ENCODE measurements at places on chromosomes 7 and 10.

- no peak for DNase-seq
These were observed 1277.1 kb upstream of the AUTS2 start for GRCh38 chr7:68321076-68321639.

DNA sequence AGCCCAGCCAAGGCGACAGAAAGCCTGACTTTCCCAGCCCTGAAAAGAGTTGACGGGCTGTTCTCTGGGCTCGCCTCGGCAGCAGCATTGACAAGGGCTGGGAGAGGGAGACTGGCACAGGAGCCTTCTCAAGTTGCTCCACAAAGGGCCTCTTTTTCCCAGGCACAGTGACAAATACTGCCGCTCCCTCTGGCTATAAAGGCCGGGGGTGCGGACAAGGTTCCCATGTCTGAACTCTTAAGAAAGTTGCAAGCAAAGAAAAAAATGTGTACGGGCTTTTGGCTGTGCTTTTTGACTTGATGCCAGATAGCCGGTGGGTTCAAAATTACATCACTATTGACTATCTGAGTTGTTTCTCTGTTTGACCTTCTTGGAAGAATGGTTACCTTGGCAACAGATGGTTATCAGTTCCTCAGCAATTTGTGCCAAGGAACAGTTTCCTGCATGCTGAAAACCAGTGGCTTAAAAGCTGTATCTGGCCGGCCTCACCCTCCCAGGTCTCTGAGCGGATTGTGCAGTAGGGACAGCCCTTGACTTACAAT, 115.9 kb upstream of the EEPD1 start:
- DNase-seq, result no peak

- no peak for DNase-seq
These were observed 480.5 kb upstream of the FOXK1 start for GRCh38 chr7:4201566-4201965.

GRCh38 chr7:79285756-79286155, 167.7 kb downstream of the MAGI2 start:
- DNase-seq, result no peak

DNA sequence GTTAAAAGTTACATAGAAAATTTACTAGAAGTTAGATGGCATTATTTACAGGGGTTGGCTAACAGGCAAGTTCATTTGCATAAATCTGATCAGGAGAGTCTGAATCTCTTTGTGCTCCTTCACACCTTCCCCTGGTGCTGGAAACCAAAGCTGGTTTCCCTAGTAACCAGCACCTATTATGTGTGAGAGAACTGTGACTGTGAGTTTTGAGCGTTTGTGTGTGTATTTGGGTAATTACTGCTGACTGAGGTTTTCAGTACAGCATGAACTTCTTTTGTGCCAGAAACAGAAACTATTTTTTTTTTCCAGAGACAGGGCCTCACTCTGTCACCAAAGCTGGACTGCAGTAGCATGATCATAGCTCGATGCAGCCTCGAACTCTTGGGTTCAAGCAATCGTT, 10.3 kb upstream of the IFIT1B start:
- DNase-seq, result no peak

DNA sequence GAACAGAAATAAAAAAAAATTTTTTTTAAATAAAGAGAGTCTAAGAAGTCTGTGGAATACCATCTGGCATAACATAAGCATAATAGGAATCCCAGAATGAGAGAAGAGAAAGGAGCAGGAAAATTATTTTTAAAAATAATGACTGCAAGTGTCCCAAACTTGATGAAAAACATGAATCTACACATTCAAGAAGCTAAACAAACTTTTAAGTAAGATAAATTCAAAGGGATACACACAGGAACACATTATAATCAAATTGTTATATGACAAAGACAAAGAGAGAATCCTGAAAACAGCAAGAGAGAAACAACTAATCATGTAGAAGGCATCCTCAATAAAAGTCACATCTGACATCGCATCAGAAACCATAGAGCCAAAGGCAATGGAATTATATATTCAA, 30.9 kb downstream of the SMURF1 start:
- DNase-seq, result no peak

GRCh38 chr10:58438340-58438871, 53.2 kb downstream of the TFAM start:
- DNase-seq, result no peak

- DNase-seq, result no peak
These were observed 220.6 kb downstream of the FAM107B start for GRCh38 chr10:14554091-14554490.

DNA sequence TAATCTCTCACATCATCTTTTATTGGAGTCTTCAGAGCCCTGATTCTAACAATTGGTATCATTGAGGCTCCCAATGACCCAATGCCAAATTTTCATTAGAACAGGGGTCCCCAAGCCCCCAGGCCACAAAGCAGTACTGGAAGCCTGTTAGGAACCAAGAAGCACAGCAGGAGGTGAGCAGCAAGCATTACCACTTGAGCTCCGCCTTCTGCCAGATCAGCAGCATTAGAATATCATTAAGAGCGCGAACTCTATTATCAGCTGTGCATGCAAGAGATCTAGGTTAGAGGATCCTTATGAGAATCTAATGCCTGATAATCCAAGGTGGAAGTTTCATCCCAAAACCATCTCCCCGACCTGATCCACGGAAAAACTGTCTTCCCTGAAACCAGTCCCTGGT, 23.1 kb downstream of the KIF5B start:
- no peak for DNase-seq

DNA sequence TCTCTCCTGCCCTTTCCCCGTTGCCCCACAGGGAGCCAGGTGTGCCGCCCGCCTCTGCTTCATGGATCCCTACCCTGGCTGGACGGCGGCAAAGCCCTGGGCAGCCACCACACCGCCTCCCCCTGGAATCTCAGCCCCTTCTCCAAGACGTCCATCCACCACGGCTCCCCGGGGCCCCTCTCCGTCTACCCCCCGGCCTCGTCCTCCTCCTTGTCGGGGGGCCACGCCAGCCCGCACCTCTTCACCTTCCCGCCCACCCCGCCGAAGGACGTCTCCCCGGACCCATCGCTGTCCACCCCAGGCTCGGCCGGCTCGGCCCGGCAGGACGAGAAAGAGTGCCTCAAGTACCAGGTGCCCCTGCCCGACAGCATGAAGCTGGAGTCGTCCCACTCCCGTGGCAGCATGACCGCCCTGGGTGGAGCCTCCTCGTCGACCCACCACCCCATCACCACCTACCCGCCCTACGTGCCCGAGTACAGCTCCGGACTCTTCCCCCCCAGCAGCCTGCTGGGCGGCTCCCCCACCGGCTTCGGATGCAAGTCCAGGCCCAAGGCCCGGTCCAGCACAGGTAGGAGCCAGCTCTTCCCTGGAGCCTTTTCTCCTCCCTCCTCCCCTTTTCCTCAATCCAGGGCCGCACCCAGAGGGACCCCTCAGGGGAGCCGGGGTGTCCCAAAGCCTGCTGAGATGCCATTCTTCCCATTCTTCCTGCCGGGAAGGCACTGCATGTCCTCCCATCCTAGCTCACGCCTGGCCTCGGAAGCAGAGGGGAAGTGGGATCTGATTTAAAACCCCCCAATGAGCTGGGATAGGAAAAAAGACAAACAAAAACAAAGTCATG, 4.0 kb downstream of the GATA3 start:
- no peak for DNase-seq

GRCh38 chr7:28071570-28071969, 109.0 kb downstream of the JAZF1 start:
- DNase-seq, result no peak

- no peak for DNase-seq
These were observed 253.6 kb downstream of the KCNMA1 start for GRCh38 chr10:77383861-77384553.

DNA sequence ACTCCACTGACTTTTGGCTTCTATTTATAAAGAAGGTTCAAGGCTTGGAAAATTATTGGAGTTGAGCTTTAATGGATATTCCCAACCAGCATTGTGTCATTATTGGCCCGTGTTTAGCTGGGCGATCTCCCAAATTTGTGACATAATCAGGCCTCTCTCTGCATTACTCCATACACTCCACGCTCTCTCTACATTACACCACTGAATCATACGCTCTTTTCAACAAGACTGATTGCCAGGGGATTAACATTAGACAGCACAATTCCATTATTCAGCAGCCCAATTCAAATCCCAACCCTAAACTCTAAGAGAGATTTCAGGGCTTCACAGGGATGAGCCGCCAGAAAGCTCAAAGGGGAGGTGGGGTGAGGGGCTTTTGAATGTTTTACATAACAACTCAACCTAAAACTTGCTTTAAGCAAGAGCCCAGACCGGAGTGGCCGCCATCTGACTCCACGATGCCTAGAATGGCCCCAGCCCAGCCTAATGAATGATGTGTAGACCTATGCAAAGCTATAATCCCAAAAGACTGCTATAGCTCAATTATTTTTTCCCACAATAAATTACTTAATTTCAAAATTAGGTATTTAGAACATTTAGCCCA, 61.8 kb downstream of the FGFR2 start:
- DNase-seq, result no peak

DNA sequence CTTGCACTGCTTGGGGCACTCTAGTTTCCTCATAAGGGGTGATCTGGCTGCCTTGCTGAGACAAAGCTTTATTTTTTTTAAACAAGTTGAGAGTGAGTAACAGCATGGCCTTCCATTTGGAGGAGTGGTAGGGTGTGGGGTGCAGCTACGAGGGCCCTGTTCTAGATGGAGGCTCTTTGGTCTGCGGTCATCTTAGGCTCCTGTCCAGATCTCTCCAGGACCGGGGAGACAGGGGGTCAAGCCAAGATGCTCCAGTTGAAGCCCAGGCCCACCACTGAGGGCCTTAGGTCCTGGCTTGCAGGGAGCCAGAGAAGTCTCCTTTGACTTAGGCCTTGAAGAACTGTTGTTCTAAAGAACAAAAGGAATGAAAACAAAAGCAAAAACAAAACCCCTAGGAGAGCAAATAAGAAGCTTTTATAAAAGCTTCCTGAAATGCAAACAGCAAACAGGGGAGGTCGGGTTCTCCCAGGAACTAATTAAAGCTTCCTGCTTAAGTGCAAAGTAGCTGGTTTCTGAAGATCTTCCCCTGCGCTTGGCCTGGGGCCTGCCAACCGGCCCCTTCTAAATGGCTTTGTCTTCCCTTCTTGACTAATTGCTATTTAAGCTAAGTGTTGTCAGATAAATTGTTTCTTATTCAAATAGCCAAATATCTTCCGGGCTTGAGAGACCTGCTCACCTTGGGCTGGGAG, 259.2 kb downstream of the GLRX3 start:
- no peak for DNase-seq

GRCh38 chr7:30838008-30838407, 66.8 kb downstream of the MINDY4 start:
- no peak for DNase-seq

GRCh38 chr7:20594023-20594422, 21.4 kb upstream of the ABCB5 start:
- no peak for DNase-seq

DNA sequence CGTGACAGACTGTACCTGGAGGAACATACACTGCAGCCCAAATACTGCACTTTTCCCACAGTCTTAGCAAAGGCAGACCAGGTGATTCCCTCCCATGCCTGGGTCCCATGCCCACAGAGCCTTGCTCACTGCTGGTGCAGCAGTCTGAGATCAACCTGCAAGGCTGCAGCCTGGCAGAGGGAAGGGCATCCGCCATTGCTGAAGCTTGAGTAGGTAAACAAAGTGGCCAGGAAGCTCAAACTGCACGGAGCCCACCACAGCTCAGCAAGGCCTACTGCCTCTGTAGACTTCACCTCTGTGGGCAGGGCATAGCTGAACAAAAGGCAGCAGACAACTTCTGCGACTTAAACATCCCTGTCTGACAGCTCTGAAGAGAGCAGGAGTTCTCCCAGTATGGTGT, 597.8 kb upstream of the MBL2 start:
- DNase-seq, result no peak

GRCh38 chr7:55375237-55375636, 10.1 kb downstream of the LANCL2 start:
- no peak for DNase-seq

GRCh38 chr10:105797234-105797890, 1156.3 kb downstream of the SORCS3 start:
- DNase-seq, result no peak

DNA sequence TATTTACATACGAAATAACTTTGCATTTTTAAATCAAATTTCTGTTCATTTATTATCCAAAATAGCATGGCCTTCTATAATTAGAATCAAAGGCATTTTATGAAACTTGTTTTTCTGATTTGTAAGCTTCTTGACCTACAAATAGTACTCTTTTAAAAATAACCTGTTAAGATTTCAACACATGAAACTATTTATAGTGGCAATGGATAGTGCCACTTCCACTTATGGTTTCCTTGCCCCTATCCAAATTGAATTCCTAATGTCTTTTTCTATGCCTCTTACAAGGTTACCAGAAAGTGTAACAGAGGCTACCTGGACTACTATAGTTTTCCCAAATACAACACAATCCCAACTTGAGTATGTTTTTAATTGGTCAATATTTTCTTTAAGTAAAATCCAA, 263.5 kb downstream of the SEMA3D start:
- no peak for DNase-seq

GRCh38 chr7:54813398-54813797, 54.4 kb upstream of the SEC61G start:
- DNase-seq, result no peak

- DNase-seq, result no peak
These were observed 1.1 kb upstream of the EMX2 start for GRCh38 chr10:117541405-117541908.

- DNase-seq, result no peak
These were observed 4.6 kb downstream of the VAX1 start for GRCh38 chr10:117133273-117134055.

GRCh38 chr10:98745645-98746044, 298.9 kb upstream of the HPS1 start:
- DNase-seq, result no peak

- DNase-seq, result no peak
These were observed 1.3 kb upstream of the TMED4 start for GRCh38 chr7:44583146-44583865.

- no peak for DNase-seq
These were observed 24.6 kb upstream of the BHLHA15 start for GRCh38 chr7:98186452-98187137.

DNA sequence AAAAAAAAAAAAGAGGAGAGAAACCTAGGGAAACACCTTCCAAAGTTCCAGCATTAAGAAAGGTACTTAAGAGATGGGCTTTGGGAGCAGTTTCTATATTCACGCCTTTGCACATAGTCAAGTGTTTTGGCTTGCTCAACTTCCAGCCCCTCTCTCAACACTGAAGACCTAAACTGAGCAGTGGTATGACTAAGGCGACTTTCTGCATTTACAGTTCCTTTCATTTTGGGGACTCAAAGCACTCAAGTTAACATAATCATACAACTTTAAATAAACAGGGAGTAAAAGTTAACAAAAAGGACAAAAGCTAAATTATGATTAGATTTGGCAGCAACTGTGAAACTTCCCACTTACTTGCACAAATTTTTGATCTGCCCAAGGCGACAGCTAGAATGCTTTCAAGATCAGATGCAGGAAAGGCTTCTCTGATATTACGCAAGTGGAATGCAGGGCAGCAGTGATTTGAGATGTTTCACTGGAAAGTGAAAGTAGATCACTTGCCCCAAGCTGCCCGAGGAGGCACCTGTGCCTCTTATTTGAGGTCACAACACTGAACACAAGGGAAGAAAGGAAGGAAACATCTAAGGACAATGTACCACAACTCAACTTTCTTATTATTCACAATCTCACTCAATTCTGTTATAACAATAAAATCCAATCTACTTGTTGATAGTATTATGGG, 199.5 kb downstream of the SKAP2 start:
- no peak for DNase-seq
